ENCODE measurements at places on chromosomes 12 and 14.

DNA sequence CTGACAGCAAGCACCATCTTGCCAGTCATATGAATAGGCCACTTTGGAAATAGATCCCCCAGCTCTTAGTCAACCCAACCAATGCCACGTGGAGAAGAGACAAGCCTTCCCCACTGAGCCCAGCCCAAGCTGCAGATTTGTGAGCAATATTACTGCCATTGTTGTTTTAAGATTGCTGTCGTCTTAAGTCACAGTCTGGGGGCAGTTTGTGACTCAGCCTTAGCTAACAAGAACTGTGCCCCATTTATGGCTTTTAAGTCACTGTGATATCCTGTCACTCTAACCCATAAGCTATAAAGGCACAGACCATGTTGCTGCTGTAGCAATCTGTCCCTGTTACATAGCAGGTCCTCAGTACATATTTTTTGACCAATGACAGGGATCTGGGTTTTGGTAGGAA lies 464.2 kb downstream of the MED13L start:
- DNase-seq = no peak

- DNase-seq = no peak
Observed at GRCh38 chr12:6435961-6436715, 8.6 kb upstream of the CD27 start.

DNA sequence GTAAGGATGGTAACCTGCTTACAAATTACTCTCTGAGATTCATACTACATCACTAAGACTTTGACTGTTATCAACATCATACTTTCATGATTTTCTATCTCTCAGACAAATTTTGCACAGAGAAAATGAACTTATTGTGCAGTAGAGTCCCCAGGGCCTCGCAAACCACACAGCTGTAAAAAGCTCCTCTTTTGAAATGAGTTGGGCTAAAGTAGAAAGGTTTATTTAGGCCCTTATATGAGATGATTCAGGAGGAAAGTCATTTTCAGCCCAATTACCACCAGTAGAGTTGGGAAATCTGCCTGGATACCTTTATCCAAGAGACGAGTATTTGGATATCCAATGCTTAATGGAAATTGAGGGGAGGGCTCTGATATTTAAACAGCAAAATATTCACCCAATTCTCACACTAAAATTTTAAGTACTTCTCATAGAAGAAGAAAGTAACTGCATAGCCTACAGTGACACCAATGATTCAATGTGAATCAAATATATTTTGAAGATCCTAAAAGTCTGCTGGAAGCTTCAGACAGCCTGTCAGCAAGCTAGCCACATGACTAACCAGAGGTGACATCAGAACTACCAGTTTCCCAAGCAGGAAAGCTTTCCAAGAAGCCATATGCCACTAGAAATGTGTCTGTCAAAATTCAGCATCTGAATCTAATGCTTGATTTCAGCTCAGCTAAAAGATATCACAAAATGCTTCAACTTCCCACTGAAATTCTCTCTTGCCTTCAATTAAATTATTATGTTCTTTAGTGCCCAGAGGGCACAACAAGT lies 190.1 kb upstream of the SYT1 start:
- no peak for DNase-seq

GRCh38 chr12:3712209-3712992 lies 40.5 kb downstream of the CRACR2A start:
- no peak for DNase-seq

- DNase-seq = no peak
Observed at GRCh38 chr12:29278673-29279420, 102.1 kb downstream of the ERGIC2 start.

DNA sequence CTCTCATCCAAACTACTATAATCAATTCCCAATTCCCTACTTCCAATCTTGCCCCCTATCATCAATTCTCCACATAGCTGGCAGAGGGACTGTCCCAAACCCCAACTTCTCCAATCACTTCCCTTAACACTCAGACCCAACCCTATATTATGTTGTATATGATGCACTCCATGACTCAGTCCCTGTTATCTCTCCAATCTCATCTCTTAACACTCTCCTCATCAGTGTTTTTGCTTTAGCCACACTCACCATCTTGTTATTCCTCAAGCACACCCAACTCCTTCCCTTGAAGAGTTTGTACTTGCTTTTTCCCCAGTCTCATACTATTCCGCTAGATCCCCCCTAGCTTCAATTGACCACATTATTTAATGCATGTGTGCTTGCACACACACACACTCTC lies 4.9 kb downstream of the RHOJ start:
- no peak for DNase-seq

- no peak for DNase-seq
Observed at GRCh38 chr12:80268924-80269749, 169.8 kb downstream of the OTOGL start.

Data from stimulated activated CD8-positive, alpha-beta memory T cell treated with anti-CD3 and anti-CD28 coated beads, Interleukin-7, amount 100 ng/mL, for 1 hour (primary cell).